ENCODE measurements at places on chromosomes 6 and 20.

DNA sequence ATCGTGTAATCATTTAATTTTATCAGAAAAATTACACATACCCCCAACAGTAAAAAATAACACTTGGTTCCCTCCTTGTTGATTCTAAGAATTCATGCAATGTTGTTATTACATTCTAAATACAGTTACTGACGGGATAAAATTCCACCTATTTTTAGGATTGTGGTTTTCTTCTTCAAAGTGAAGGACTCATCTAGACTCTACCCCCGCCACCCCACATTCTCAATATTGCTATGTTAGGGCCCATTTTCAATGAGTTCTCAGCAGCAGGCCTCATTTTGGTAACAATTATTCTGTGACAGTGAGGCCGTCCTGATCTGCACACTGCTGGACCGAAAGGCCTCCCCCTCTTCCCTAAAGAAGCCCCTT is 43.5 kb downstream of the PREX1 start:
- no peak for DNase-seq

- no peak for DNase-seq
Measured at GRCh38 chr6:112330879-112331265, 16.3 kb upstream of the RFPL4B start.

- DNase-seq, result no peak
Measured at GRCh38 chr20:64099086-64099786, 8.1 kb downstream of the NPBWR2 start.

- DNase-seq, result no peak
Measured at GRCh38 chr6:40512340-40512739, 74.8 kb downstream of the LRFN2 start.

DNA sequence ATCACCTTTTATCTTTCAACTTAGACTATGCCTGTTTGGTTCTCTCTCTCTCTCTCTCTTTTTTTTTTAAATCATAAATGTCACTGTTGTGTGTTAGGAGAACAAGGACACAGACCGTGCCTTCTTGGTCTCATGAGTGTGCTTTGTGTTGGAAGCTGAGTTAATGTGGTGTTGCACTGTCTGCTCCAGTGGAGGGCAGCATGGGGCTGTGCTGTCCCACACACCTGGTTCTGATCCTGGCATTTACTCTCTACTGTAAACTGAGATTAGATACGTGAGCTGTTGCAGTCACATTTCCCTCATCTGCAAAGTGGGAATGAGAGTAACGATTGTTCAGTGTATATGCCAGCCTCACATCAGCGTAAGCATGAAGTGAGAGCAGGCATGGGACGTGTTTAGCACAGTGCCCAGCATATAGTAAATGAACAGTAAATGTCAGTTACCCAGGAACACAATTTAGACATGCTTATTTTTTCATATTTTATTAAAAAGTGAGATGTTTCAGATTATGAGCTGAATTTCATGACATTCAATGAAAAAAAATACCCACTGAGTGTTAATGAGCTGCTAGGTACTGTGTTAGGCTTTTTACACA is 161.1 kb downstream of the FARS2 start:
- peak; percentile 14 for DNase-seq

DNA sequence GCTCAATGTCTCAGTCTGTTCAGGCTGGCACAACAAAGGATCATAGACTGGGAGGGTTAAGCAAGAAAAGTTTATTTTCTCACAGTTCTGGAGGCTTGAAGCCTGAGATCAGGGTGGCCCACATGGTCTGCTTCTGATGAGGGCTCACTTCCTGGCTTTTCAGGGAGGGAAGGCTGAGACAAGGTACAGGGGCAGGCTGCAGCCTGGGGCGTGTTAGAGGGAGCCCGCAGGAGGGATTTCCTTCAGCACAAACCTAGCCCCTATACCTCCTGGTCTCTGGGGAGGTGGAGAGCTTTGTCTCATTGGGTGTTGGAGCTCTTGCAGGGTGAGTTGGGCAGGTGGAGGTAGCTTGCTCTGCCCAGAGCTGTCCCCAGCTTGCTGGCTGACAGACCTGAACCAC is 81.1 kb upstream of the GPR6 start:
- DNase-seq, result no peak

- no peak for DNase-seq
Measured at GRCh38 chr6:144406796-144407195, 121.7 kb downstream of the UTRN start.

DNA sequence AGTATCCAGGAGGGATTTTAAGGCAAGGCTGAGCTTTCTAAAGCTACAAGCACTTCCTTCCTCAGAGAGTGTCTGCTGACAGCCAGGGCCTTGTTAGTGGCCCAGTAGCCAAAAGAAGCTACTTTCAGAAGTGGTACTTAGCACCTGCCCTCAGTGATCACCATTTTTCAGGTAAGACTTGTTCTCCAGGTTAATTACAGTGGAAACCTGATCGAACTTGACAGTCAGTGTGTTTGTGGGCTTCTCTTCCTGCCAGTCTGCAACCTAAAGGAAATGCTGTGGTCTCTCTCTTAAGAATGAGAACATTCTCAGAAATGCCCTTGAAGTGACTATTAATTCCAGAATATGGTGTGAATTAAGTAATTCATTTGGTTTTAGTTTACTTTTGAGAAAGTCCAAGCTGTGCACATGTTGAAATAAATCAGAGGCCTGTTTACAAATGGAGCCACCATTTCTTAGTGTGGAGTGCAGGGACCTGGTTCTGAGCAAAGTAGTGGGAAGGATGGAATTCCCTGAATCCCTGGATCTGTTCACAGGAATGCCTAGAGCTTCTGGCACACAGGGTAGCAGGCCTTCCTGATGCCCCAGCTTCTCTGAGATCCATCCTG is 185.3 kb upstream of the AGPAT4 start:
- DNase-seq, result no peak

DNA sequence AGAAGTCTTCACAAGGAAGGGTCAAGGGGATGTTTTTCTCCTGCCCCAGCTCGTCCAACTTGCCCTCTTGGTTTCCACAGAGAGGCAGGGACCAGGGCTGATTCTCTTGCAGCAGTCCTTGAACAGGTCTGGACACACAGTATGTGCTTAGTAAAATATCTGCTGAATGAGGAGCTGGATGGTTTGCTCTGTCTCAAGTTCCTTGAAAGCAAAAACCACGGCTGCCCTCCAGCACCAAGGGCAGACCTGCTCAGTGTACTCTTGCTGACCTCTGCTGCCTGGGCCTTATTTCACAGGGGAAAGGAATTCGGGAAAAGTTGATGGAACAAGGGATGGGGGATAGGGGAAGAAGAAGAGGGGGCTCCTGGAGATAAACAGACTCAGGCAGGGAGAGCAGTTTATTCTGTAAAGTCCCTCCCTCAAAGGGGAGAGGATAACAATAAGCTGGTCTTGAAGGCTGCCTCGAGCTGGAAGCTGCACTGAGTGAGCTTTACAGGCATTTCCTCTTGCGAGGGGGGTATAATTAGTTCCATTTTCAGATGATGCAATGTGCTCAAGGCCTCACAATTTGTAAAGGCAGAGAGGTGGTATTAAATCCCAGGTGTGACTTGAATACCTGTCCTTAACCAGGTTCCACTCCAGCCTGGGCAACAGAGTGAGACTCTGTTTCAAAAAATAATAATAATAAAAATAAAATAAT is 10.3 kb downstream of the KCNK5 start:
- no peak for DNase-seq
